ENCODE measurements at places on chromosomes 11 and 22.

DNA sequence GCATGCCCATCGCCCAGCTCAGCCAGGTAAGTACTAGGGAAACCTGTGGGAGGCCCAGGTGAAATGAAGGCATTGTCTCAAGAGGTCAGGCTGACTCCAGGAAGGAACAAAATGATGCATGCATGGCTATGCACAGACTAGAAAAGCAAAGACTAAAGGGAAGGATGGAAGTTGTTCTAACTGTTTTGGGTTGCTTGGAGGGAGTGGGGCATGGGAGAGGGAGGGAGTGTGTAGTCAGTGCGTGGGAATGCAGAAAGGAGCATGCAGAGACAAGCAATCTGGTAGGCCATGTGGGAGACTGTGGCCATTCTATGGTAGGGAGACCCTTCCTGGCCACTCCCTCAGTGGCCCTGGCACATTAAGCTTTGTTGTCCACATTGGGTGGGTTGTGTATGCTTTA lies 2.9 kb downstream of the MICAL3 start:
- no peak for DNase-seq

DNA sequence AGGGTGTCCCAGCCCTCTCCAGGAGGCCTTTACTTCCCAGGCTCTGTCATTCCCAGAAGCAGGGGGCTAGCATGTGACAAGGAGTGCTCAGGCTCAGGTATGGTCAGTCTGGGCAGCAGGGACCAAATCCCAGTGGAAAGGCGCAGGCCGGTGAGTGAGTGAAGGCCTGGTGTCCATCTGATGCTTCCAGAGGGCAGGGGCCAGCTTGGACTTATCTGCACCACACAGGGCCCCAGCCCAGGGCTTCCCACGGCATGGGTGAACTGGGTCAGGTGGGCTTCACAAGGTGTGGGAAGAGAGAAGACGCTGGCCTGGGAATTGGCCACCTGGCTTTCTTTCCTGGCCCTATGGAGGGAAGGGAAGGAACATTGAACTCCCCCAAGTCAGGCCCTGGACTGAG lies 20.4 kb upstream of the APOBEC3A start:
- DNase-seq = no peak

- peak; percentile 86 for DNase-seq
Measured at GRCh38 chr11:68383976-68384501, 71.6 kb downstream of the LRP5 start.

GRCh38 chr22:17477391-17477833 lies 85.9 kb upstream of the SLC25A18 start:
- peak; percentile 61 for DNase-seq

- peak; percentile 56 for DNase-seq
Measured at GRCh38 chr11:68010090-68011041, at the start of gene ALDH3B1. ALDH3B1 (plus strand) TSS chr11:68010327; CDS start chr11:68015298, 4,971 bp downstream.

GRCh38 chr22:22906907-22907550 lies 19.4 kb downstream of the IGLL5 start:
- DNase-seq = no peak

DNA sequence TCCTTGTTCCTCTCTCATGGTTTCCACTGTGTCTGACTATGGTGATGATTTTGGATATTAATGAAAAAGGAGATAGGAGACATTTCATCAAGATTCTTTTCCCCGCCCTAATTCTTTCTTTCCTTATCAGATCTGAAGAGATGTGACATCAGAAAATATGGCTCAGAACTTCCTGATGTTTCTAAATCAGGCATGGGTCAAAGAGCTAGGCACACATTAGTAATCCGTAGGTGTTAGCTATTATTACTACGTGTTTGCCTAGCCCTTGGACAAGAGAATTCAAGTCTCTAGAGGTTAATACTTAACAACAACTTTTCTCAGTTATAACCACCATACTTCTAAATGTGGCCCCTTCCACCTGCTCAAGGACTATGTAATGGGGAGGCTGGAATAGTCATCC lies 5.8 kb downstream of the JOSD1 start:
- DNase-seq = no peak

DNA sequence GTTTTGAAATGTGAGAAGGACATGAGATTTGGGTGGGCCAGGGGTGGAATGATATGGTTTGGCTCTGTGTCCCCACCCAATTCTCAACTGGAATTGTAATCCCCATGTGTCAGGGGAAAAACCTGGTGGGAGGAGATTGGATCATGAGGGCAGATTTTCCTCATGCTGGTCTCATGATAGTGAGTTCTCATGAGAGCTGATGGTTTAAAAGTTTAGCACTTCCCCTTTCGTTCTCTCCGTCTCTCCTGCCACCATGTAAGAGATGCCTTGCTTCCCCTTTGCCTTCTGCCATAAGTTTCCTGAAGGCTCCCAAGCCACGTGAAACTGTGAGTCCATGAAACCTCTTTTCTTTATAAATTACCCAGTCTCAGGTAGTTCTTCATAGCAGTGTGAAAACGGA lies 113.5 kb downstream of the FCHSD2 start:
- no peak for DNase-seq

GRCh38 chr11:2708151-2708581 lies 8.4 kb upstream of the KCNQ1OT1 start:
- DNase-seq = no peak

- no peak for DNase-seq
Measured at GRCh38 chr11:126480015-126480409, 124.5 kb downstream of the ST3GAL4 start.

GRCh38 chr22:41178425-41178975 lies 26.6 kb upstream of the L3MBTL2 start:
- no peak for DNase-seq

DNA sequence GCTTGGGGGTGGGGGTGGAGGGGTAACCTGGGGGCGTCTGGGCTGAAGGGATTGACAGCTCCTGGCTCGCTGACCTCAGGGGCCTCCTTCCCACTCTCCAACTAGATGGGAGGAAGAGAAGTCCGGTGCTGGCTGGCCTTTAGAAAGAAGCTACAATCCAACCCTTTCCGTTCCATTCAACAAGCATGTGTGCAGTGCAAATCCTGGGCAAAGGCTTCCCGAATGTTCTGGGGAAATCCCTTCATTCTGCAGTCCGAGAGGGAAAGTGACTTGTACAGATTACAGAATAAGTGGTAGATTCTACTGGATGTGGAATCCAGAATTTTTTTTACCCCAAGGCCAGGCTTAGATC lies 149.9 kb downstream of the FEZ1 start:
- DNase-seq = no peak

DNA sequence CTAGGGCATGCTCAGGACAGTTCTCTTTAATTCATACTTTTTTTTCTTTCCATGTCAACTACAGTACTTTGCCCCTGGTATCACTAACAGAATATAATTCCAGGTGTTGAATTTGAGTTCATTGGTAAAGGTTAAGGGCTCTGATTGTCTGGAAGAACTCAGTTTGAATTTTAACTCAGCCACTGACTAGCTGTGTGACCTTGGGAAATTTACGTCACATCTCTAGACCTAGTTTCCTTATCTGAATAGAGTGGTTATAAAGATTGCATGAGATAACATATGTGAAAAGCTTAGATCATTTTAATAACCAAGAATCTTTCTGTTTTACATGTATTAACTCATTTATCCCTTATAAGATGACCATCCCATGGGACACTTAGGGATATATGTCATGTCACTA lies 15.8 kb upstream of the ZC3H12C start:
- no peak for DNase-seq

- no peak for DNase-seq
Measured at GRCh38 chr22:36097880-36098279, 62.7 kb downstream of the APOL3 start.

Data from GM23338 (cell line).